Mucosa of descending colon (tissue), 3 donors: ENCODE measurements at places on chromosomes 5 and 9. TPM values are rescaled to one million over a fixed set of nuclear protein-coding genes. Genes with fewer than 3 reads are reported as not detected.

DNA sequence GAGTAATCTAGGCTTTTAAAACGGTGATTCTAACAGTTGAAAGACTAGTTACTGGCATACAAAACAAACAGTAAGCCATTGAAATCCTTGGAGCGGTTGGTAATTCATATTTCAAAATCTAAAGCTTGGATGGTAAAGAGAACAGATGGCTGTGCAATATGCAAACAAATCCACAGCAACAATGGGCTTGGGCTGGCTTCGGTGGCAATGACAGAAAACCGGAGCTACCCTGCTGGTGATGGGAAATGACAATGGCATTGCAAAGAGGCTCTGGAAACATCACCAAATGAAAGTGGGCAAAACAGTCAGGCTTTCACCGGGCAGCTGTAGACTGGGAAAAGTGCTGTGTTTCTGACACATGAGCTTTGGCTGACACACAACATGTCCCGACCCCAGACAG, 42.2 kb downstream of the MED27 start:
- DNase-seq = no peak

GRCh38 chr5:4245511-4245910, 649.9 kb downstream of the IRX1 start:
- no peak for DNase-seq

DNA sequence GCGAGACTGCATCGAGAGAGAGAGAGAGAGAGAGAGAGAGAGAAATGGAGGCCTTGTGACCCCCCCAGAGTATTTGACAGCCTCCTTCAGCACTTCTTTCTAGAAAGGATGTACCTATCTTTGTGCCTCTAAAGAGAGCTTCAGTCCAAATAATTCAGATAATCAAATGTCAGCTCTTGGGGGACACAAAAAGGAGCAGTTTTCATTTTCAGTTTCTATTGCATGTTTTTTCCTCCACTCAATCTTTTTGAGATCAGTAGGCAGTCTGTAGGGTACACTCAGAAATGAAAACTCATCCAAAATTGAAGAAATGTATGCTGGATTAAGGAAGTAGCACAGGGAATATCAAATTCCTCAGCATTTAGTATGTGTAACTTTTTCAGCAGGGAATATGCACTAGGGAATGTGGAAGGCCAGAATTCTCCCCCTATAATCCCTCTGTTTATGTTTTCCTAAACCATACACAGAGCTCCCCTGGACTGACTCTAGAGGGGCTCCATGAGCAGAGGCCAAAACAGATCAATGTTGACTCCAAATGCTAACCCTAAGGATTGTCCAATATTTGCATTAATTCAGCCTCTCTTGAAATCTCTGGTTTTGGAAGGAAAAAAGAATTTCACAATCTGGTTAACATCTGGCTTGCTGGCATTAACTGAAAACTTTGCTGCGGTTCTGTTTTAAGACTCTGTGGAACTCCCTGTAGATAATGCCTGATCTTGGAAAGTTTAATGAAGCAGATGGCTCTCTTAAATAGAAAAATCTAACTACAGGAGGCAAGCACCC, 250.1 kb downstream of the CEMIP2 start:
- DNase-seq = no peak

GRCh38 chr5:110439296-110439695, 287.2 kb downstream of the TMEM232 start:
- DNase-seq = no peak

DMRT3 gene
- not detected for total RNA-seq

DNA sequence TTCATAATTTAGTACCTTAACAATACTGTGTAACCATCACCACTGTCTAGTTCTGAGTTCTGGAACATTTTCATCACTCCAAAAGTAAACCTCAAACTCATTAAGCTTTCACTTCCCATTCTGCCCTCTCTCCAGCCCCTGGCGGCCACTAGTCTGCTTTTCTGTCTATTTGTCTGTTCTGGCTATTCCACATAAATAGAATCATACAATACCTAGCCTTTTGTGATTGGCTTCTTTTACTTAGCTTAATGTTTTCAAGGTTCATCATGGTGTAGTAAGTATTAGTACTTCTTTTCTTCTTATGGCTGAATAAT, 138.7 kb downstream of the RAPGEF6 start:
- no peak for DNase-seq

DNA sequence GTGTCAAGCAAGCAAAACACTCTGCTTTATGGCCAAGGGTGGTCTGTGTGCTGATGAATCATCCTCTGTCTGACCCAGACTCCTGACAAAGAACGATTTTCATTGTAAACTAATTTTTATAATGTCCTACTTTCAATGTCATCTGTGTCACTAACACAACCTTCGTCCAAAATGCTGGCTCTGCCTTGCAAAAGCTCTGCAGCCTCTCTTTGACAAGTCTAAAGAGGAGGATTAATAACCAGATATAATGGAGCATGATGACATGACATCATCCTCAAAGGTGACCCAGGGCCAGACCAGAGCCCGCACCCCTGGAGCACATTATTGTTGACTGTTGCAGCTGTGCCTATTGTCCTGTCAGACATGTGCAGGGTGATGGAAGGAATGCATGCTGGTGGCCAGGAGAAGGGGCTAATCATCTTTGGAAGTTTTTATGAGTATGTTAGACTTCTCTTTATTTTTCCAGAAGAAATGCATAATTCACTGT, 589.4 kb downstream of the NR2F1-AS1 start:
- no peak for DNase-seq

DNA sequence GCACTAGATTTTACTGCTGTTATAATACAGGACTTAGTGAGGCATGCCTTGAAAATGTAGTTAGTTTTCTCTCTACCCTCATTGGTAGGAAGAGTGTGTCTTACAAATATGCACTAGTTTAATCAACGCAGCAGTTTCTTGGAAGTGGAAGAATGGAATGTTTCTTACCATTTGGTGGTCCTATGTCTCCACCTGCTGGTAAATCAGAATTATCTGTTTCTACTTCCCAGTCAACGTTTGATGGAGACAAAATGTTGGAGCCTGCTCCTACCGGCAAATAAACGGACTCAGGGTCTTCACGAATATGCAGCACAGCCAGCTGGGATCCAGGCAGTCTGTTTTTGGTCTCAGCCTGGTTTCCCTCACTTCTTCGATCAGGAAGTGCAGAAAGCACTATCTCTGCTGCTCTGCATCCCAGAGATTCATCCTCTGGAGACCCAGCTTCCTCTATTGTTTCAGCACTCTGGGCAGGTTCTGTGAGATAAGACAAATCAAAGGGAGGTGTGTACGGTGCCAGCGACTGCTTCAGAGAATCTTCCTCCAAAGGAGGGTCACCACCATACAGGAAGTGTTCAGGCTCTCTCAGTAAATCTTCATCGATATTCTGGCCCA, 59.5 kb upstream of the PCA3 start:
- DNase-seq = no peak

DNA sequence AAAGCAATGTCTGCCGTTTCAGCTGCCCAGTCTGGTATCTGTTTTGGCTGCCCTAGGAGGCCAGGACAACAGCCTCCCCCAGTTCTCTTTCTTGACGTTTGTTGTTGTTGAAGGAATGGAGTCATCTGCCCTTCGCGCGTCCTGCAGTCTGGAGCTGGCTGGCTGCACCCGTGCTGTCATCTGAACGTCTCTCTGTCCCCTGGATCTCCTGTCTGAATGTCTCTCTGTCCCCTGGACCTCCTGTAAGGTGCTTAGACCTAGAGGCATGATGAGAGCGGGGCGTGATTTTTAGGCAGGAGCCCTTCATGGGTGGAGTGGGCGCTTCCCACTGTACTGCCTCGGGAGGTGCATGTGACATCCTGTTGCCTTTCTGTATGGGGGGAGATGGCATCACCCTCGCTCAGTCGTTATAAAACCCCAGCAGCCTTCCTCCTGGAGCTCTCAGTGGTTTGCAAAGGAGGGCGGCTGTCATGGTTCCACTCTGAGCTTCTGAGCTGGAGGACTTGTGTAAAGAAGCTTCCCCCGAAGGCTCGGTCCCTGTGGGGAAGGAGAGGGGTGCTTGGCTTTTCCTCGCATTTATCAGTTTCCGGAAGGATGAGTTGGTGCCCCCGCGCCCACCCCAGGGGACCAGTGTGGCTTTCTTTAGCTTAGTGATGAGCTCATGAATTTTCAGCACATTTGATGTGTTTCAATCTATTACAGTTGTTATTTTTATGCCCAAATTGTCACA, 49.8 kb upstream of the OLFM1 start:
- DNase-seq = no peak

GGTA1 gene
- 3.2 TPM for total RNA-seq

TCF7 gene
- 4.4 TPM for total RNA-seq

MAMDC4 gene
- 18.5 TPM for total RNA-seq

PIGO gene
- 22.3 TPM for total RNA-seq

PCDHB5 gene
- 0.41 TPM for total RNA-seq

DNA sequence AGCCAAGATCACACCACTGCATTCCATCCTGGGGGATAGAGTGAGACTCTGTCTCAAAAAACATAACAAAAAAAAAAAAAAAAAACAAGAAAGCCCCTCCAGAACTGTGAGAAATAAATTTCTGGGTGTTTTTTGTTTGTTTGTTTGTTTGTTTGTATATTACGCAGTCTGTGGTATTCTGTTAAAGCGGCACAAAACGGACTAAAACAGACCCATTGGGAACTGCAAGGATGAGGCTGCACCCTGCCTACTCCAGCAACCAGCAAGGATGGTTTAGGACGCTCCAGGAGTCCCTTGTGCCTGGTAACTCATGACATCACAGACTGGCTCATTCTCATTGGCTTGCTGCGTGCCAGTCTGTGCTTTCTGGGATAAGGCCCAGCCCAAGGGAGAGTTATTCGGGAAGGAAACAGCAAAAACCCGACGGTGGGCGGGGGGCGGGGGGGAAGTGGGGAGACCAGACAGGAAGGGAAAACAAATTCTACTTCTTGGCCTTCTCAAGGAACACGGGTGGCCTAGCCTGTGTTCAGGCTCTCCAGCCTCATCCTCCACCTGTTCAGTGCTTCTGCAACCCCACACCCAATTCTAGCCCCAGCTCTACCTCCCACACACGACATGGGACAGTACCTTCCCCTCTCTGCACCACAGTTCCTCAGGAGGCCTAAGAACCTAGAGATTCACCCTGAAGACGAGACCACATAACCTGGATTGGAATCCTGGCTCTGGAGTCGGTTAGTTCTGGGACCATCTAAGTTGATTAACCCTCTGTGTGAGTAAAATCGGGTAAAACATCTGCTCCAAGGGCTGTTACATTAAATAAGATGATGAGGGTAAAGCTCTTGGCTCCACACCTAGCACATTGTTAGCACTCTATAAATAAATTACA, 2.8 kb downstream of the CD74 start:
- DNase-seq = peak; percentile 72

- DNase-seq = no peak
These were observed 132.3 kb upstream of the SLIT3 start for GRCh38 chr5:169433221-169433651.

CSF1R gene
- total RNA-seq = 20.4 TPM

CARTPT gene
- total RNA-seq = not detected

CD274 gene
- 2.6 TPM for total RNA-seq

SLC6A3 gene
- total RNA-seq = not detected

DNA sequence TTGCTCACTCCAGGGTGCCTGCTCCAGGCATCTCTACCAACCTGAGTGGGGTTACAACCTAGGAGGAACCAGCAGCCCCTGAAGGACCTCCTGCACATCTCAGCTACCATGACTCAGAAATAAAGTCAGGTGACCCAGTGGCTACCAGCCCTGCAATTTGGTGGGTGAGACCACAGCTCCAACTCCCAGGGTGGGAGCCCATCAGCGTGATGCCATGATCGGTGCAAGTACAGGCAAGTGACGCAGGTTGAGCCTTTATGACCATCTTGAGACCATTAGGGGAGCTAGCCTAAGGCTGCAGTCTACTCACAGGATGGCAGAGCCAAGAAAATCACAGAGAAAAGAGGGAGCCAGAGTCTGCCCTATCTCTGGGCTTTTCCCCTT, 8.6 kb downstream of the SEPTIN8 start:
- DNase-seq = no peak

GRCh38 chr9:133591116-133591910, 17.9 kb downstream of the FAM163B start:
- DNase-seq = no peak

PRXL2C gene
- total RNA-seq = 2.5 TPM

MRPS2 gene
- 36.0 TPM for total RNA-seq

- DNase-seq = no peak
These were observed 89.6 kb downstream of the SFXN1 start for GRCh38 chr5:175567954-175568353.

ACOT12 gene
- total RNA-seq = not detected

GRCh38 chr5:65801352-65801783, 79.4 kb downstream of the NLN start:
- DNase-seq = no peak

ZFP2 gene
- total RNA-seq = 0.93 TPM

ADCY2 gene
- 2.2 TPM for total RNA-seq

DNA sequence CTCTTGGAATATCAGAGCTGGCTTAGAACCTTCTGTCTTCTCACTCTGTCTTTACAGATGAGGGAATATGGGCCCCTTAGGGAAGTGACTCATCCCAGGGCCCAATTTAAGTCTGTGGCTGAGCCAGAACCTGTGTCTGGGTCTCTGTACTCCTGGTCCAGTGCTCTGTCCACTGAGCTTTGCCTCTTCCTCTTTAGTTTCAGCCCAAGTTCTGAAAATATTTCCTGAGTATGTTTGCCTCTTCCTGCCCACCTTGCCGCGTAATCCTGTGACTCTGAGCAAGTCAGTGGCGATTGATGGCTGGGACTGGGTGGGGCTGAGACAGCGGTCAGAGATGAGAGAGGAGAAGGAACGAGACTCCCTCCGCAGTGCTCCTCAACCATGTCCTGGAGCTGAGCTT, 7.8 kb downstream of the IER5L start:
- no peak for DNase-seq

EGFL7 gene
- 15.9 TPM for total RNA-seq

DNA sequence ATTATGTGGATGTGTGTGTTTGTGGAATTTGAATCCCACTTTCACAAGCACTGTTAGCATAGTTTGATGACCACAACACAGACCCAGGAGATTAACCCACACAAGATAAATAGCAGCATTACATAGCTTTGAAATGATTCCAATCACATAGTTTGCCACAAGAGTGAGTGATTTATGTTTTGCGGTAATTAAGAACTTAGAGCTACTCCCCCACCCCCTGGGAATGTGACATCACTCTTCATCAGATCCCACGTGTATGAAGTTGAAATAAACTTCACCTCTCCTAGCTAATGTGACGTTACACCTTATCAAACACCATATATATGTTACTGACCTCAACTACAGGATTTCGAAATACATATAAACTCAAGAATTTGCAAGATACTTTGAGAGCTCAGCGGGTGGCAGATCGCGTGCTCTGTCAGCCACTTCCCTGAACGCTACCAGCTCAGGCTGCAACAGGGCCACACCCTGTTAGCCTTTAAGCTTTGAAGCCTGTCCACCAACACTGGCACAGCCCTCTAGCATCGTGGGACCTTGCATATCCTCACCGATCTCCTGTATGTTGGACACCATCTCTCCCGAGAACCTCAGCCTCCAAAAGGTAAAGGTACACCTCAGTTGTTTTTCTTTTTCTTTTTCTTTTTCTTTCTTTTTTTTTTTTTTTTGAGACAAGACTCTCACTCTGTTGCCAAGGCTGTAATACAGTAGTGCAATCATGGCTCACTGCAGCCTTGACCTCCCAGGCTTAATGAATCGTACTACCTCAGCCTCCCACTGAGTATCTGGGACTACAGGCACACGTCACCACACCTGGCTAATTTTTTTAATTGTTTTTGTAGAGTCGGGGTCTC, 1.7 kb upstream of the AGTPBP1 start:
- peak; percentile 55 for DNase-seq

GRCh38 chr5:54309691-54310432, 511 bp downstream of the ARL15 start:
- DNase-seq = peak; percentile 67

GRCh38 chr5:39213447-39214207, 5.7 kb downstream of the FYB1 start:
- no peak for DNase-seq

- DNase-seq = no peak
These were observed 396.7 kb downstream of the KCTD16 start for GRCh38 chr5:144567421-144567780.

GRCh38 chr9:105842023-105842644, 147.8 kb downstream of the TMEM38B start:
- no peak for DNase-seq
